Activated CD4-positive, alpha-beta T cell treated with anti-CD3 and anti-CD28 coated beads for 24 hours (primary cell): ENCODE measurements at places on chromosomes 3 and 15.

- no peak for DNase-seq
These were observed 94.4 kb downstream of the MYLK start for GRCh38 chr3:123789760-123790159.

- DNase-seq, result no peak
These were observed 32.0 kb downstream of the TM4SF4 start for GRCh38 chr3:149506540-149506939.

- no peak for DNase-seq
These were observed 201.2 kb downstream of the GOLGA6L6 start for GRCh38 chr15:20340331-20340811.

DNA sequence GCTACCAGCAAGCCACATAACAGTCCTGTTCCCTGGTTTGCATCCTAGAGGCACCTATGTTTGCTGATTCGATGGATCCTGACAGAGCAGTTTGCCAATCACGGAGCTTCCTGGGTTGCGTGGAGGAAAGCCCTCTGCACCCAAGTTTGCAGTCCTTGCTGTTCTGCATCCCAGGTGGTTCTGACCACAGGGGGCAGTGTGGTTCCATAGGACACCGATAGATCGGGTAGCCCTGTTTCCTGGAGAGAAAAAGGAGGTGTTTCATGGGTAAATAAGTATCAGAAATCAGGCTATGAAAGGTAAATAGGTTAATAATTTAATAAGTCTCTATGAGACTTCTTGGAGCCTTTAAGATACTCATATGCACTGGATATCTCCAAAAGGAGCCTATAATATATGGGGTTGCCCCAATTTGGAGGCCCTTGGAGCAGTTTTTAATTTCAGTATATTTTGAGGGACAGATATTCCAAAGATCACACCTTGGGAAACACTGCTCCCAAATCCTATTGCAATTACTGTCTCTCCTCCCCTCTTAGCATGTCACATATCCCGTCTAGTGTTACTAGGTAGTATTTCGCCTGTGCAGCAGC lies 194.6 kb upstream of the TPM1 start:
- DNase-seq, result peak; percentile 48
